ENCODE measurements at places on chromosomes 6 and 20.

GRCh38 chr6:21107796-21108195 lies 485.8 kb upstream of the SOX4 start:
- no peak for DNase-seq

GRCh38 chr6:152188011-152188410 lies 380.5 kb downstream of the ESR1 start:
- no peak for DNase-seq

DNA sequence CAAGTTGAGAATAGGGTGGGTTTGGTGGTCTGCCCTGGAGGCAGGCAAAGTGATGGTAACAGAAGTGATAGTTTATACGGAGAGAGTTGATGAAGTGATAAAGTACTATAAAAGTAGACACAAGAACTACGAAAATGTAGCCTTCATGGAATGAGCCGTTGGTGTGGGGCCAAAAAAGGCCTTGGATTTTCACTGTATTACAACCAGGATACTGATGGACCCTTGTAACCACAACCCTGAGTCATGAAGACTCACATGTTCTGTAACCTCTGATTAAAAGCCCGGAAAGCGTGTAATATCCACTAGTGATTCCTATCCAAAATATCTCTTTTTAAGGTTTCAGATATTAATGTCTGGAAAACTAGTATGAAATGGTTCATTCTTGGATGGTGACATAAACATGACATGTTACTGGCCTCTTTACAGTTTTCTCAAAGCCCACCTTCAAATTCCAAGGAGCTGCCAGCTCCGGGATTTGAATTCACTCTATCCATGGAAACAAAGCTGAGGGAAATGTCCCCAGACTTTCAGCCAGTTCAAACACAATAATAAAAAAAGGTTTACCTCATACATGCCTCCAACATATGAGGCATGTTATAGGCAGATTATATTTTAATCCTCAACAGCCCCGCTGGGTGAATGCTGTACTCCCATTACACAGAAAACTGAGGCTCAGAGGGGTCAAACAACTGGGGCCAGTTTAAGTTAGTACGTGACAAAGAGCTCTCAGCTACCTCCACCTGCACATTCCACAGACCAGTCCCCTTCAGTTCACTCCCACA lies 55.4 kb downstream of the MRPL14 start:
- peak; percentile 98 for DNase-seq

DNA sequence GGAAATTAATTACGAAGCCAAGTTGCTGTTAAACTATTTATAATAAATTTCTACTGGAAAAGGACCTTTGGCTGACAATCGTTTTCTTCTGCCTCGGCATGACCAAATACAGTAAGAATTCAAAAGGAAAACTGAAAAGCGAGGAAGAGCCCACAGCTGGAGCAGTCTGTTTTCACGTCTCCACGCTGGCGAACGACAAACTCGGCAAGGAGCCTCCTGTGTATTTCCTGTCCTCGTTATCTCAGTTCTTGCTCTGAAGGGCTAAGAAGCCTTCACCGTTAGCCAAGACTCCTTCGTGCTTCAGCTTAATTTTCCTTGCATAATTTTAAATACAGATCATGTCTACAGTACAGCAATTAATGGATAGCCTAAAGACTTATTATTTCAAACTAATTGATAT lies 214.3 kb upstream of the PLCB4 start:
- DNase-seq: peak; percentile 23

DNA sequence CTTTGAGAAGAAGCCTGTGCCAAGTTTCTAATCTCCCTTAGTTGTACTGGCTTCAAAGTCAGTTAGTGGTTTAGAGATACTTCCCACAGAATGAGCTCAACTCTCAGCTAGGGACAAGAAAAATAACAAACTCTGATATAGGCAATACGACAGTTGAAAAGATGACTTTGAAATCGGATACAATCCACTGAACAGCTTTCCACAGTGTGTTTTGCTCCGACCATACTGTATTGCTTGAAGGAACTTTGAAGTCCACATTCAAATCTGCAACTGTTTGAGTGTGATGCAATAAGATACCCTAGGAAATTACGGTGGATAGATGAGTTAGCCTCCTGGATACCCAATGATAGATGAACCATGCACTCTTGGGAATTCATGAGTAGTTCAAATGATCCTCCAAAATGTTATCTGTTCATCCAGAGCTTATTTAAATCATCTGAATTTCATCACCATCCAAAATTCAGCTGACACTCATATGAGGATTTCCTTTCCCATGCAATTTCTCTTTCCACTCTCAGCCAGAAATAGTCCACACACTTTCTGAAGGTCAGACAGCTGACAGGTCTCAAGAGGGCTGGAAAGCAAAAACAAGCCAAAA lies 443.8 kb downstream of the HAO1 start:
- peak; percentile 59 for DNase-seq

DNA sequence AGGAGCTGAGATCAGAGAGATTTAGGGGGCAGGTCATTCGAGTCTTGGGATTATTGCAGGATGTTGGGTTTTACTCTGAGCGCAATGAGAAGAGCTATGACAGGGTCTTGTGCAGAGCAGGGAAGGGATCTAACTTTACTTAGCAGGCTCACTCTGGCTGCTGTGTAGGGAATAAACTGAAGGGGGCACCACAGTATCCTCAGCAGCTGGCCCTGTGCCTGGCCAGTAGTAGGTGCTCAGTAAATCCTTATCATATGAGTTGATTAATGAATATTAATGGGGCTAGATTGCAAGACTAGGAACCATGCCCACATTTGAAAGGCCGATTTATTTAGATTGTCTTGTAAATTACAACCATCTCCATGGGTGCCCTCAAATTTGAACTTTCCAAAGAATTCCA lies 4.6 kb upstream of the MDGA1 start:
- DNase-seq: no peak

DNA sequence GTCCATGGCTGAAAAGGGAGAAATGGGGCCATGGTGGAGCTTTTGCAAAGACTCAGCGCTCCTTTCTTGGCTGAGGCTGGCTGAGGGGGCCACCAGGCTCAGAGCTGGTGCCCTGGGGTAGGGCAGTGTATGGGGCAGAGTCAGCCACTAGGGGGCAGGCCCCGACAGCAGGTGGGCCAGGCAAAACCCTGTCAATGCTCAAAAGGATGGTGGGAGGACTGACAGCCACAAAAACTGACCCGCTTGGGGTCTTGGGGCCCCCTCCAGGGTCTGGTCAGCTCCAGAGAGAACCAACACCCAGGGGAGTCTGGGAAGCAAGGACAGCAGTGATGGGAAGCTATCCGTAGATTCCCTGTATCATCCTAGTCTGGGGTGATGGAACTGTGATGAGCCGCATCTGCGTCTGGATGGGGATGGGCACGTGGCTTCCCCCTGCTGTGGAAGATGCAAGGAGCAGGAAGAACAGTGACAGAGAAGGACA lies 306.9 kb downstream of the DHX35 start:
- DNase-seq: peak; percentile 8
